ENCODE measurements at places on chromosomes 16 and 17.

DNA sequence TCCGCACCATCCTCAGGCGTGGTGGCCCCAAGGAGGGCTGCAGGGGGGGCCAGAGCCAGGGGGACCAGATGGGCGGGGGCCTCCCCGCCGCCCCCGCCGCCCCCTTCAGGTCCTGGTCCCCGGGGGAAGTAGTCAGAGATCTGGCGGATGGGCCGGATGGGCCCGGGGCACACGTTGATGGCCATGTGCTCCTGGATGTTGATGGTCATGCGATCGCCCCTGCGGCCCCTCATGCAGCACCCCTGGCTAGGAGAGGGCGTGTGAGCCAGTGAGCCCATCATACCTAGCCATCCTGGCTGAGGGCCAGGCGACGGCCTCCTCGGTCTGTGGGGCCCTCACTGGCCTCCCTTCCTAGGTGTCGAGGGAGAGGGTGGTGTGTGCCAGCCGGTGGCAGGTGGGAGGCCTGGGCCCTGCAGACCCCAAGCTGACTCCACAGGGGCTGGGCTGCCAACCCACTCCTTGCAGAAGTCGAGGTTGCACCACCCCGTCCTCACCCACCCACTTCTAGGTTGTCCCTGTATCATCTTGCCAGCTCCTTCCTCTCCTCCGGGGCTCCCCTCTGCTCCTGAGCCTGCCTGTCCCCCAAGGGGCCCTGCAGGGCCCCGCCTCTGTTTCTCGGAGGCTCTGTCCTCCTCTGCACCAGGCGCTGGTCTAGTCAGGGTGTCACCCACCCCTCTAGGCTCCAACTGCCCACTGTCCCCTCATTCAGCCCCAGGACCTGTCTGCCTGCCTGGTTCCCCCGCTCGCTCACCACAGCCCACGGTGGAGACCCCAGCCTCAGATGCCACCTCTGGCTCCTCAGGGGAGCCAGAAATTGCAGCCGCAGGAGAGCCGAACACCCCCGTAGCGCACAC, 610 bp downstream of the DOC2A start:
- DNase-seq, result no peak

DNA sequence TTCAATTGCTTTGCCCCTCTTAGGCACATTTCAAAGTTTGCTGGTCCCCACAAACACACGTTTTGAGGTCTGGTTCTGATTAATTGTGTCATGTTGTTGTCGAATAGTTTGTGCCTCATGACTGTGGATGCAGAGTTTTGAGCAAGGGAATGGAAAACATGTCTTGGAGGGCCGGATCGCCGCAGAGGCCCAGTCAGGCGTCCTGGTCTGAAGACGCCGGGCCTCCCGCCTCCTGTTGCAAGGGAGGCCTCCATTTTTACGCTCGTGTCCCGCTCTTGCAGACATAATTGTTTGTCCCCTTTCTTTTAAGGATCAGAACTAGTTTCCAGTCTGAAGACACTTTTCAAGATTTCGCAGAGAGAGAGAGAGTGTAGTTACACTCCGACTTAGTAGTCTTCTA, 3.2 kb downstream of the NTN1 start:
- no peak for DNase-seq

- no peak for DNase-seq
Observed at GRCh38 chr16:2777903-2778629, 986 bp upstream of the ELOB start.

- DNase-seq, result no peak
Observed at GRCh38 chr17:42740699-42741098, 4.1 kb downstream of the EZH1 start.

DNA sequence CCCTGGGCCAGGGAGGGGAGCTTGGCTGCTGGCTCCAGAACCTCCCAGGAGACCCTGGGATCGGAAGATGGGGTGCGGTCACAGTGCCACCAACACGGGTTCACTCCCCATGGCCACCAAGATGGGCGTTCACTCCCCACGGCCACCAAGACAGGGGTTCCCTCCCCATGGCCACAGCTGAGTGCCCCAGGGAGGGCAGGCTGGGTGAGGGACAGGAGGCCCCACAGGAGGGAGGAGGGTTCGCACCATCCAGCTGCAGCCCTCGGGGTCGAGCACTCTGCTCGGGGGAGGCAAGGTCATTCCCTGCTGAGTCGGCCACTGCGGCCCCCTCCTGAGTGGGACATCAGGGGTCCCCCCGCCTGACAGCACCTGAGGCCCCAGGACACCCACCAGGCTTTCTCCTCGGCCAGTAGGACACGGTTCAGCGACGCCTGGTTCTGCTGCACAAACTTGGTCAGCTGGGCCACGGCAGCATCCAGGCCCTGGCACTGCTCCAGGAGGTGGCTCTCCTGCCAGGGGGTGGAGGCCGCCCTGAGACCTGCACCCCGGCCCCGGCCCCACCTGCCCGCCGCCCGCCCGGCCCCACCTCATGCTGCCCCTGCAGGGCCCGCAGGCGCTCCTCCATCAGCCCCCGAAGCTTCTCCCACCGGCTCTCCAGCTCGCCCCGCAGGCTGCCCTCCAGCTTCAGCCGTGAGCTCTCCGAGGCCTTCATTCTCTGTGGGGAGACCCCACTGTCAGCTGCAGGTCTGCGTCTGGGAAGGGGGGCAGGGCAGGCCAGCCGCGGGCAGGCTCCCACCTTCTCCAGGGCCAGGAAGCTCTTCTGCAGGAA, 5.9 kb downstream of the CCDC154 start:
- no peak for DNase-seq

- no peak for DNase-seq
Observed at GRCh38 chr16:4945560-4946502, 8.9 kb upstream of the PPL start.

- DNase-seq, result no peak
Observed at GRCh38 chr17:83196024-83196365, 116.6 kb downstream of the METRNL start.

DNA sequence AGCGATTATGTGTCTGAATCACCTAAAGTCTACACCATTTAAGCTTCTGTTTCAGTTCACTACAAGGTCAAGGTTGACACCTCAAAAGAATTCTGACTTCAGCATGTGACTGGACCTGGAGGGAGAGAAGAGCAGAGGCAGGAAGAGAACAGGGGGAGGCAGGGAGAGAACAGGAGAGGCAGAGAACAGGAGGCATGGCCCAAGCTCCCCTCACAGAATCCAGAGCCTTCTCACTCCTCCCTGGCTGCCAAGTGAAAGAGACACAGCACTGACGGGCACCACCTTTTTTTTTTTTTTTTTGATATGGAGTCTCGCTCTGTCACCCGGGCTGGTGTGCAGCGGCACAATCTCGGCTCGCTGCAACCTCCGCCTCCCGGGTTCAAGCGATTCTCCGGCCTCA, 11.4 kb downstream of the GGA2 start:
- DNase-seq, result no peak

DNA sequence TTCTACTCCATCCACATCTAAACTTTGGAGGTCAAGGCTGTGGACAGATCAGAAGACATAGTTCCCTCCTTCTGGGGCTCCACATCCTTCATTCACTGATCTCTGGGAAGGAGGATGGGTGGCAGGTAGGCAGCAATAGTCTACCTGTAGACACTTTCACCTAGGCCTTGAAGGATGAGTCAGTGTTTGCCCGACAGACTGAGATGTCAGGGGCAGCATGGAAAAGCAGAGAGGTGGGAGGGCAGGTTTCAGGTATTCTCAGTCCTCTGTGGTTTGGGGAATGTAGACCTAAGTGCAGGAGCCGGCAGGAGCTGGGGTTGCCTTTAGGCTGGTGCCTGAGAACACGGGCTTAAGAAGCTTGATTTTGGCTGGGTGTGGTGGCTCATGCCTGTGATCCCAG, 171.9 kb upstream of the ZNF267 start:
- DNase-seq, result no peak

DNA sequence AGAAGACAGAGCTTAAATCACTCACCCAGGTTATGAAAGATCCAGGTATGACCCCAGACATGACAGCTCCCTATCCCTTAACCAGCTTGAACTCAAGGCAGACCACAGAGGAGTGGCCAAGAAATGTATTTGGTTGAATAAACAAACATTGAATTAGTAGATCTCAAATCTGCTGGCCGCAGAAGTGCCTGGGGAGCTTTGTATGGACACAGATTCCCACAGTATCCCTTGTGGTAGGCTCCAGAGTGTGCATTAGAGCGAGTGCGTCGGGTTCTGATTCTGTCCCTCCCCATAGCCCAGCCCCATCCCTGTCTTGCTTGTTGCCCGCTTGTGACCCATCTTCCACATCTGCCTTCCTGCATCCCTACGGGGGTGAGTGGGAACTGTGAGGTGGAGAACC, 118.8 kb upstream of the FOXF1 start:
- DNase-seq, result no peak

DNA sequence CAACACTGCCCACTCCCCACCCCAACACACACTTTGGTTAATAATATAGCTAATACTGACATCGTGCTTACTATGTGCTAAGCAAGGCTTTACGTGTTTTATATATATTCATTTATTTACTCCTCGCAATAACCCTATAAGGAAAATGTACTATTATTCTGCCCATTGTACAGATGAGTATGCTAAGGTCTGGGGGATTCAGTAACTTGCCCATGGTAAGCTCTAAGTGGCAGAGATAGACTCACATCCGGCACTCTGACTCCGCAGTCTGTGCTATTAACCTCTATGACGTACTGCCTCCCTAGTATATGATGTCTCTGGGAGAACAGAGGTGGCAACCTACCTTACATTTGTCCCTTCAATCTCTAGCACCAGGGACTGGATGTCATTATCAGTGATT, 12.7 kb downstream of the CFAP20 start:
- DNase-seq, result no peak

- DNase-seq, result no peak
Observed at GRCh38 chr17:18041776-18042175, 2.6 kb downstream of the GID4 start.

DNA sequence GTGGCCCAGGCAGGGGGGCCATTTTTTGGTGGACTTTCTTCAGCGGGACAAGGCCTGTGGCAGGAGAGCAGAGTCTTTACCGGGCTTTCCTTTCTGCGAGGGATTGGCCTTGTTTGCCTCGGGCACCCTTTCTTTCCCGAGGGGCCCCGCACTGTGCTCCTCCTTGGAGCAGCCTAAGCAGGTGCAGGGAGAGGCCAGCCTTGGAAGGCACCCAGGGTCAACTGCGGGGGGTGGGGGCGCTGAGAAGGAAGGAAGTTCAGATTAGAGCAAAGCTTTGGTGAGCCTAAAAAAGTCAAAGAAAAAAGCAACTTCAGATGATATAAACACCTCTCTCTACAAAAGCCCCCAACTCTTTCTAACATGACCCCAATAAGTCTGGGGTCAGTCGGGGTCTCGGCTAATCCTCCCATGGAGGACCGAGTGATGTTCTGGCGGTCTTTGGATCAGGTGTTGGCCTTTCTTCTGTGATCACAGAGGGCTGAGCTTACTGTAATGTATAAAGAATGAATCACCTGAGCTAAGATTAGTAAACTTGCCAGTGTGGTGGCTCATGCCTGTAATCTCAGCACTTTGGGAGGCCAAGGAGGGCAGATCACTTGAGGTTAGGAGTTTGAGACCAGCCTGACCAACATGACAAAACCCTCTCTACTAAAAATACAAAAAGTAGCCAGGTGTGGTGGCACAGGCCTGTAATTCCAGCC, 63.0 kb downstream of the PGS1 start:
- DNase-seq, result no peak

DNA sequence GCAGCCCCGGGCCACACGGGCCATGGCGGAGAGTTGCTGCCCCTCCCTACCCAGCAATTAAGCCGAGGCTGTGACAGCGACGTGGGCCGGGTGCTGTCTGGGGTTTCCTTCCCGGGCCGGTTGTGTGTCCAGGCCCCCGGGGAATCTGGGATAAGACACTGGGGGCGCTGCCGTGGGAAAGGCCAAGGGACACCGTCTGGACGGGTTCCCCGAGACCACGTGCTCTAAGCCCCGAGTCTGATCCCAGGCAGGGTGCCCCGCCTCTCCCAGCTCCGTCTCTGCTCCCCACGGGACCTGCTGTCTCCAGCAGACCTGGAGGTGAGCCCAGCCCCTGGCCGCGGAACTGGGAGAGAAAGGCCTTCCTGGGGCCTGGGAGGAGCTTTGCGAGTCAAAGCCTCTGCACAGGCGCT, 92.2 kb downstream of the IRX3 start:
- DNase-seq, result no peak

DNA sequence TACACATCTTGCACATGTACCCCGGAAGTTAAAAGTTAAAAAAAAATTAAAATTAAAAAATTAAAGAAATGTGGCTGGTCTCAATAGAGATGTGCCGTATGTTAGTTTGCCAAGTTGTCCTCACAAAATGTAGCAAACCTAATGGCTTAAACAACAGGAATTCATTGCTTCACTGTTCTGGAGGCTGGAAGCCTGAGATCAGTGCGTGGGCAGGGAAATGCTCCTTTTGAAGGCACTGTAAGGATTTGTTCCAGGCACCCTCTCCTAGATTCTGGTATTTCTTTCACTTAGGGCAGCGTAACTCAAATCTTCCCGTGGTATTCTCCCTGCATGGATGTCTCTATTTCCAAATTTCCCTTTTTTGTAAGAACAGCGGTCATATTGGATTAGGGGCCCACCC, 32.7 kb upstream of the MON1B start:
- no peak for DNase-seq

DNA sequence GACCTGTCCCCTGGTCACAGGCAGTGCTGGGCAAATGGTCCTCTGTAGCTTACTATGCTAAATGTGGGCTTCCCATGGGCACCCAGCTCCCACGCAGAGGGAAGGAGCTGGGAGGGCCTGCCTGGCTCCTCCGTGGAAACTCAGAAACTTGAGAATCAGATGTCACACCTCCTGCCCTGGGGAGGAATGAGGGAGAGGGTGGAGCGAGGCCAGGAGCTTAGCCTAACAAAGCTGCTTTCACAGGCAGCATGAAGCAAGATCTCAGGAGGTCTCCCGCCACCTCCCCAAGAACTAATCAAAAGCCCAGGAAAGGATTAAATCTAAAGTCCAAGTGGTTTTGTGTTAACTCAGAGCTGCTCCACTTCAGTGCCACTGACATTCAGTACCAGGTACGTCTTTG, 33.6 kb upstream of the XYLT2 start:
- DNase-seq, result no peak

DNA sequence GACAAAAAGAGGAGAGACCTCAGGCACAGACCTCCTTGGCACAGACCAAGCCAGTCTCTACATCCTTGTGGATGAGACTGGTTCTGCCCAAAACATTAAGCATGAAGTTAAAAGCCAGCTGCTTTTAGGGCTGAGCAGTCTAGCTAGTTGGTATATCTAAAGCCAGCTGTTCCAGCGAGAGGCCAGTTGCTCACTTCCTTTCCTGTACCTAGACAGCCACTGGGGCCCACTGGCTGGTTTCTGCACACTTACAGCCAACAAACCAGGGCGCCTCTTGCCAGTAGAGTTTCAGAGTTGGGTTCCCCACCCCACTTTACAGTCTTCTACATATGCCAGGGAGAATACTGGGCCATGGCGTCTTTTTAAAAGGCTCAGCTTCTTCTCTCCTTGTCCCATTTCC, 242.4 kb downstream of the ZFHX3 start:
- no peak for DNase-seq

GRCh38 chr16:24670623-24671454, 58.6 kb upstream of the TNRC6A start:
- DNase-seq, result no peak
